NK-92 treated with Interleukin-12 subunit alpha and Interleukin-12 subunit beta, amount 100 ng/mL, for 24 hours (cell line): ENCODE measurements at places on chromosomes 13 and 19.

DNA sequence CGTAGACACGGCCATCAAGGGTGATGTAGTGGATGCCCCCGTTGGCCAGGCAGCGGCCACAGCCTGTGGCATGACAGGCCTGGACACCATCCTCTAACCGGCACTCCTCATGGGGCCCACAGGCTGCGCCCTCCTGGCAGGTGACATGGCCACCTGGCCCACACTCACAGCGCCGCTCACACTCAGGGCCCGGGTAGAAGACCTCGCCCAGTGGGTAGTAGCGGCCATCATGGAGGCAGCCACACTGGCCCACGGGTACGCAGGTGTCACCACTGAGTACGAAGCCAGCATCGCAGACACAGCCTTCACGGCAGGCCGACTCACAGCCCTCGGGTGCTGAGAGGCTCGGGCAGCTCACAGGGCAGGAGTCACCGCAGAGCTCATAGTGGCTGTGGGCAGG is 27.2 kb upstream of the FBL start:
- no peak for DNase-seq

GRCh38 chr13:22265563-22265962 is 594.7 kb downstream of the FGF9 start:
- DNase-seq, result no peak

DNA sequence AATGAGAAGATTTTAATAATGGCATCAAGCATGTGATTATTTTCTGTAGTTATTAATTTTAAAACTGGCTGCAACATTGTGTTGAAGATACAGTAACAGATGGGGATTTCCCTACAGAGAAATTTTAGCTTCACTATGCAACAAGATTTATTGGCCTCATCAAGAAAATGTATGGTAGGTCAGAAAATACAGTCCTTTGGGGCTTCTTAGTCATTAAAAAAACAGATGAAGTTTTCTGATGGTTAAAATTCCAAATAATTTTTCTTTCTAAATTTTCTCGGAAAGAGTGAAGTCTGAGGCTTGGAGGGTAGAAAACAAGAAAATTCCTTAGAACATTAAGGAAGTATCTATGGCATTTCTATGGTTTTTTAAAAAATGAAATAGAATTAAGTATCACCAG is 1790.8 kb upstream of the PCDH20 start:
- no peak for DNase-seq

- peak; percentile 93 for DNase-seq
Measured at GRCh38 chr19:38851622-38852230, 1.9 kb upstream of the HNRNPL start.

GRCh38 chr13:74662905-74663304 is 528.7 kb upstream of the KLF12 start:
- DNase-seq, result no peak

DNA sequence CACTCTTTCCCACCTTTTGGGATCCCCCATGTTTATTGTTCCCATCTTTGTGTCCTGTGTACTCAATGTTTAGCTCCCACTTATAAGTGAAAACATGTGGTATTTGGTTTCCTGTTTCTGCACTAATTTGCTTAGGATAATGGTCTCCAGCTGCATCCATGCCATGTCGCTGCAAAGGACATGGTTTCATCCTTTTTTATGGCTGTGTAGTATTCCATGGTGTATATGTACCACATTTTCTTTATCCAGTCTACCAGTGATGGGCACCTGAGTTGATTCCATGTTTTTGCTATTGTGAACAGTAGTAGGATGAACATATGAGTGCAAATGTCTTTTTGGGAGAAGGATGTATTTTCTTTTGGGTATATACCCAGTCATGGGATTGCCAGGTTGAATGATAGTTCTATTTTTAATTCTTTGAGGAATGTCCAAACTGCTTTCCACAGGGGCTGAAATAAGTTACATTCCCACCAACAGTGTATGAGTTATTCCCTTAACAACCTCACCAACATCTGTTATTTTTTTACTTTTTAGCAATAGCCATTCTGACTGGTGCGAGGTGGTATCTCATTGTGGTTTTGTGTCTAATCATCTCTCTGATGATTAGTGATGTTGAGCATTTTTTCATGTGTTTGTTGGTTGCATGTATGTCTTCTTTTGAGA is 55.7 kb upstream of the MEDAG start:
- no peak for DNase-seq

DNA sequence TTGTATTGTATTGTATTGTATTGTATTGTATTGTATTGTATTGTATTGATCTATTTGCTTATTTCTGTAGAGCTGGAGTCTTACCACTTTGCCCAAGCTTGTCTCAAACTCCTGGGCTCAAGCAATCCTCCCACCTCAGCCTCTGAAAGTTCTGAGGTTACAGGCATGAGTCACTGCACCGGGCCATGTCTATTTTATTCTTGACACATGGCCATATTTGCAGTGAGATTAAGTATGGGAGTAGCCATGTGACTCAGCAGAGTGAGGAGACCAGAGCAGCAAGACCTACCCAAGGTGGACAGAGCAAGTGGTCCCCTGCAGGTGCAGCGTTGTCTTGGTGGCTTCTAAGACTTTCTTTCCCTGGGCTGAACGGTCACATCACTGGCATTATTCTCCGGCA is 49.1 kb upstream of the UBAC2 start:
- DNase-seq, result no peak

DNA sequence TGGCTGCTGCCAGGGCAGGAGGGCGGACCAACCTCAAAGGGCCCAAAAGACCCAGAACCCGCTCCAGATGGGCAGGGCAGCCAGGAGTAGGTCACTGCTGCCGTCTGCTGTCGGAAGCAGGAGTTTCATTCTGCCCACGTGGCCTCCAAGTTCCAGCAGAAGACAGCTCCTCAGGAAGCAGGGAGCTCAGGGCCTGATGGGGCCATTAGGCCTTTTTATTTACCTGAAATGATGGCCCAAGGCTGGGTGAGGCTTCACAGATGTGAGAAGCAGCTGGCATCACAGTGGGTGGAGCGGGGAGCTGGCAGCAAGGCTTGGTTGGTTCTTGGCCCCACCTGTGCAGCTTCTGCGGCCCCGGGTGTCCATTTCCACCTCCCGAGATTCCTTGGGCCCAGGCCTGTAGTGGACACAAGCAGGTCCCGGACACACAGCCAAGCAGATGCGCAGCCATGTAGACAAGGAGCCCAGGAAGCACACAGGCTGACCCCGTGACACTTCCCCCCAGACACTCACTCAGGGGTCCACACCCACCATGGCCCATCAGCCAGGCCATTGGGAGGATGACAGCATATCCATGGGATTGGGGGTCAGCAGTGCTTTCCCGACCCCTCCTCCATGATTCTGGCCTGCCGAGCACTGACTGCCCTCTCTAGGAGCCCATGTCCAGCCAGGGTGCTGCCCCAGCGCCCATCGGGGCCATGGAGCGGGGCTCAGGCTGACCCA is 26.4 kb downstream of the C13orf46 start:
- DNase-seq, result no peak

DNA sequence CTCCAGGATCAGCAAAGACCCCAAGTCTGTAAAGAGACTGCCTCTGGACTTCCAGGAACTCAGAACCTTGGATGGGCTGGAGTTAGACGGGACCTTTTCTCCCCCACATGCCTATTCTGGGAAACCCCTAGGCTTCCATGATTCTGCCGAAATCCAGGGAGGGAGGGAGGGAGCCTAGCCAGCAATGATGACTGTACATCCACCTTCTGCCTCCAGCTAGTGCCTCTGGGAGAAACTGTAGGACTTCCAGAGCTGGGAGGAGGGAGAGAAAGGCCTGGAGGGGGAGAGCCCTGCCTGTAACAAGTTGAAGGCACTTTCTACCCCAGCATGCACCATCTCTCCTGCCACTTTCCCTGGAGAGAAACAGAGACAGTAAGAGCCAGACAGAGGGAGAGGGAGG is 6.0 kb upstream of the HAS1 start:
- DNase-seq, result no peak

- DNase-seq, result no peak
Measured at GRCh38 chr19:48958006-48958405, 3.3 kb downstream of the BAX start.

GRCh38 chr13:49811527-49811908 is 19.0 kb upstream of the KPNA3 start:
- DNase-seq, result no peak

GRCh38 chr13:20553311-20553710 is 13.6 kb upstream of the IFT88 start:
- no peak for DNase-seq

GRCh38 chr13:108575430-108575829 is 54.0 kb upstream of the MYO16 start:
- no peak for DNase-seq

DNA sequence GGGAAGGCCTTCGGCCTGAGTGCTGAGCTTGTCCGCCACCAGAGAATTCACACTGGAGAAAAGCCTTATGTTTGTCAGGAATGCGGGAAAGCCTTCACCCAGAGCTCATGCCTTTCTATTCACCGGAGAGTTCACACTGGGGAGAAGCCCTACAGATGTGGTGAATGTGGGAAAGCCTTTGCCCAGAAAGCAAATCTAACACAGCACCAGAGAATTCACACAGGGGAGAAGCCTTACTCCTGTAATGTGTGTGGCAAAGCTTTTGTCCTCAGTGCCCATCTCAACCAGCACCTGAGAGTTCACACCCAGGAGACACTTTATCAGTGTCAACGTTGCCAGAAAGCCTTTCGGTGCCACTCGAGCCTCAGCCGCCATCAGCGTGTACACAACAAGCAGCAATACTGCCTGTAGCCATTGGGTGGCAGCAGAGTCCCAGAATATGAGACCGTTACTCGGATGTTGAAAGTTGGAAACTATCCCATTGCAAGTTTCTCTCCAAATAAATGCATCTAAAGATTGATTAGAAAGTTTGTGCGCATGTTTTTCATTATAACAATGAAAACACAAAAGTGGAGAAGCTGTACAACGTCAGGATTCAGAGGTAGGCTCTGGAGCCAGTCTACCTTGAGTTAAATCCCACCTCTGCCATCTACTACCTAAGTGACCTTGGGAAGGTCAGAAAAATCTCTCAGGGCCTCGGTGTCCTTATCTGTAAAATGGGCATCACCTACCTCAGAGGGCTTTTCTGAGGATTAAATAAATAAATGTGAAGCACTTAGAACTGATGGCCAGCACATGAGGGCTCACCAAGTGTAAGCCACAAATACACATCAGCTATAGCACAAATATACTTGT is 21.1 kb downstream of the ZNF473 start:
- DNase-seq, result peak; percentile 9

GRCh38 chr13:73940098-73940497 is 194.1 kb downstream of the KLF12 start:
- DNase-seq, result no peak

DNA sequence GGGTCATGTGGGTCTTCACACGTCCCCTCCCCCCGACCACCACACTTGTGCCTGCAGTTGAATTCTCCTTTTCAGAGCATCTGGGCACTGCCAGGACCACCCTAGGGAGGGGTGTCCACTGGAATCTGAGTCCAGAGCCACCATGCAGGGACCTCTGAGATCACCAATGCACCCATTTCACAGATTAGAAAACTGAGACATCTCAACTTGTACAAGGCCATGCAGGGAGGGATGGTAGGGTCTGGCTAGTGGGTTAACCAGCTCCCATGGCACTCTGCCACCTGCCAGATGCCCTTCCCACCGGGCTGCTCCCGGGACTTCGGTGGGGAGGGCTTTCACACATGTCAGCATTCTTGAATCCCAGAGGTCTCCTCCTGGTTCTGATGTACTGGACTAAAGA is 44.3 kb upstream of the C19orf12 start:
- DNase-seq, result no peak

DNA sequence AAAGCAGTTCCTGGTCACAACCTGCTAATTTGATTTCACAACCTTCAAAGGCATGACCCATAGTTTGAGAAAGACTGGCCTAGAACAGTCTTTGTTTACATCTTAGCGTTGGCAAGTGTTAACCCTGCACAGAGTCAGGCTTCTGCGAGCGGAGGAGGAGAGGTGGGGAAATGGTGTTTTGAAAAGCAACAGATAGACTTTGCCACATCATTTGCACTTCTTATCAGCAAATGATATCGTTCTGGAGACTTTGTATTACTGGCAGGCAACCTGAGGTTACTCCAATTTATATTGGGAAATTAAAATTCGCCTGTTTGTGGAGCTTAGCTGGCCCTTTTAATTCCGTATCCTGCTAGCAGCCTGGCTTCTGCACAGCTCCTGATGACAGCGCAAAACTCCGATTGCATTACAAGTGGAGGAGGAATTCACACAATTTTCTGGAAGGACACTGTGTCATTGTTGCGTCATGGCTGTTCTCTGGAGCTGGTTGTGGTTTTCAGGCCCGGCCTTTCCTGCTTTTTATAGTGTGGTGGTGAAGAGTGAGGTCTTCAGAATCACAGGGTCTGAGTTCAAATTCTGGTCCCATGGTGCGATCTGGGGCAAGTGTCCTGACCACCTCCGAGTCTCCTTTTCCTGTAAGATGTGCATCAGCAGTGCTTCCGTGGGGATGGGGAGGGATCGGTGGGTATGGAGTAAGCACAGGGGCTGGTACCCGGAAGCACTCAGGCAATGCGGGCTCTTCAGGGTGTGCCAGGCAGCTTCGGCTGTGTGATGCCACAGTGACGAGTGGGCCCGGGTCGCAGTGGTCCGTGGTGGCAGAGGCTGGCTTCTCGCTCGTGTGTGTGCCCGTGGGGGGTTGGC is 49.1 kb upstream of the EHD2 start:
- no peak for DNase-seq

DNA sequence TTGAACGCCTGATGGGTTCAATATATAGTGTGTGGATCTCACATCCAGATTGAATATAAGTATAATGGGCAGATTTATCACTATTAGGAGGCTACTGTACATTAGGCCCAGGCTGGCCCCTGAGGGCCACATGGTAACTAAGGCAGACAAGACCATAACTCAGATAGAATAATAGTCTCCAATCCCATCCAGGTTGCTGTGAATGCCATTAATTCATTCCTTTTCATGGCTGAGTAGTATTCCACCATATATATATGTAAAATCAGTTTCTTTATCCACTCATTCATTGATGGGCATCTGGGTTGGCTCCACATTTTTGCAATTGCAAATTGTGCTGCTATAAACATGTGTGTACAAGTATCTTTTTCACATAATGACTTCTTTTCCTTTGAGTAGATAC is 8.1 kb upstream of the PMIS2 start:
- no peak for DNase-seq

DNA sequence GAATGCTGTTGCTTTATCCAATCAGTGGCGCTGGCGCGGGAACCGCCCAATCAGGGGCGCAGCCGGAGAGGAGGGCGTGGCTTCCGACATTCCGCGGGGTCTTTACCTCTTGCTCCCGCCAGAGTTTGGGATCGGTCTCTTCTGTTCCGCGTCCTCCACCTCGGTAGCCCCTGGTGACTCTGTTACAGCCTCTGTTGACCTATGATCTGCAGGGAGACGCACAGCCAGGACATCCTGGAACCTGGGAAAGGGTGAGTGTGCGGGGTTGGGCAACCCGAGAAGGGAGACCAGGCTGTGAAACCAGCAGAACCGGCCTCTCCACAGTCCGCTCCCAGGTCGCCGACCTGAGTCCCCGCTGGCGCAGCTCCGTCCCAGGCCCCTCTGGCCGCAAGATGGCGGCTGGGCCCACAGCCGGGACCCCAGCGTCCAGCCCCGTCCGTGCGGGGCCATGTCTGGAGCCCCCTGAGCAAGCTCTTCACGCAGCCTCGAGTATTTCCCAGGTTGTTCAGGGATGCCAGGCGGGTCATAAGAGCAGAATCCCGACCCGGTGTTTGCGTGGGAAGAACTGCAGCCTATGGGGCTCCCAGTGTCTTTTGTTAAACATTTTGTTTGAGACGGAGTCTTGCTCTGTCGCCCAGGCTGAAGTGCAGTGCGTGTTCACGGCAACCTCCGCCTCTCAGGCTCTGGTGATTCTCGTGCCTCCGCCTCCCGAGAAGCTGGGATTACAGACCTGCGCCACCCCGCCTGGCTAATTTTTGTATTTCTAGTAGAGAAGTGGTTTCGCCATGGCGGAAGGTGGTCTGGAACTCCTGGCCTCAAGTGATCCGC is 4.4 kb upstream of the ZNF681 start:
- no peak for DNase-seq
